Adipocyte (in vitro differentiated cells): ENCODE measurements at places on chromosomes 16 and 17.

GRCh38 chr16:27154705-27155521, 48.4 kb upstream of the KDM8 start:
- peak; percentile 69 for DNase-seq

DNA sequence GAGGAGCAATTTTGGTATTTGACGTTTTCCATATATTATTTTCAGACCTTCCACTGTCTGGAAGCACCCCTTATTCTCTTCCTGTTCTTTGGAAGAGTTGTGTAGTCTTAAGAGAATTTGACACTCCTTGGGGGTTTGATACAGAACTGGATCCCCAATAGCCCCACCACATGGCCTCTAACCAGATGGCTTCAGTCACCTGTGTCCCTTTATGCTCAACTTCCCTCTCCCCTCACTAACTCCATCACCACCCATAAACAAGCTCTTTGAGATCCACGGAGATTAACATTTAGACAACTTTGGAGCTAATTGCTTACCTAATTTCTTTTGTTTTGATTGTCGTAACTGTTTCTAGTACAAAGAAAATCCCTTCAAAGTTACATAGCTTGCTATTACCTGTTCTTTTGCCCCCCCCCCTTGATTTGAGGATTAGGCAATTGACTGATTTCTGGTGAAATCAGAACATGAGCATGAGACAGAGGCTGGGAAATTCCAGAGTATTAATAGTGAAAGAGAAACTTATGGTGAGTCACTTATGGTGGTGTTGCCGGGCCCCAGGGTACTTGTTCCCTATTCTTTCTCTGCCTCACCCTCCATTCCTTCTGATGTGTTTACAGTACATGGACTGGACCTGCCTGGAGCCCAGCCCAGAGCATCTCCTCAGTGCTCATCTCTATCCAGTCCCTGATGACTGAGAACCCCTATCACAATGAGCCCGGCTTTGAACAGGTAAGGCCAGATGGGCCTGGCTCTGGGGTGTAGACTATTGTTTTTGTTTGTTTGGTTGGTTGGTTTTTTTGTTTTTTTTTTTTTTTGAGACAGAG, 7.5 kb downstream of the UBE2Z start:
- DNase-seq = peak; percentile 94

GRCh38 chr17:7293816-7294613, 424 bp downstream of the YBX2 start:
- DNase-seq = no peak

DNA sequence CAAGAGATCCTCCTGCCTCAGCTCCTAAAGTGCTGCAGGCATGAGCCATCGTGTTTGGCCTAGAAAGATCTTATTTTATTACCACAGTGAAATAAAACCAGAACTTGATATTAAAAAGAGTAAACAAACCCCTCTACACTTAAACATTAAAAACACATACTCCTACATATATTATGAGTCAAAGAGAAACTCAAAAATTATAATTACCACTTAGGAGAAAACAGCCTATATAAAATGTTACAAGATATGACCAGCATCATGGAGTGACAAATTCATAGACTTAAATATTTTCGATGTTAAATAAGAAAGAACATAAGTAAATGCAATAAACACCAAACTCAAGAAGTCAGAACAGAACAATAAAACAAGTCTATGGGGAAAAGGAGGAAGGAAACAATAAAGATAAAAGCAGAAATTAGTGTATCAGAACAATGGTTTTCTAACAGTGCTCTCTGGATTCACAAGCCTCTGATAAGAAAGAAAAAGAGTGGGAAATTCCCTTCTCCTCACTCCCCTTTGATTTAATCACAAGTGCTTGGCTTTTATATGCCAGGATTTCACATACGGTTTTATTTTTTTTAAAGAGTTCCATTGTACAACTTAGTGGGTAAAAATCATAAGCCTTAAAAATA, 23.0 kb downstream of the SKAP1 start:
- DNase-seq = no peak

DNA sequence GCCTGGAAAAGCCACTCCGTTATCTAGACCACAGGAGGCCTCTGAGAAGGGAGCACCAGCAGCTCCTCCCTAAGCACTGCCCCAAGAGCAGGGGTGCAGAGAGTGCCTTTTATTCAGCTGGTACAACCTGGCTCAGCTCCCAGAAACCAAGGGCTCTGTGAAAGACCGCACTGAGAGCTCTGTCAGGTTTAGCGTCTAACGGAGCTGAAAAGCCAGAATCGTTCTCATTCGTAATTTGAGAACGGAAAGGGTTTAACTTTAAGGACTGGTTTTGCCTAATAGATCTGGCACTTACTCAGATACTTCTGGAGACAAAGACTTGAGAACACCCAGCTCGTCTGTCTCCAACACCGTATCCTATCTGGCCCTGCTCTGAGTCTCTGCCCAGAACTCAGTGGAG, 13.5 kb downstream of the MPG start:
- no peak for DNase-seq

- DNase-seq = no peak
Measured at GRCh38 chr16:84497418-84498222, 6.8 kb downstream of the MEAK7 start.

DNA sequence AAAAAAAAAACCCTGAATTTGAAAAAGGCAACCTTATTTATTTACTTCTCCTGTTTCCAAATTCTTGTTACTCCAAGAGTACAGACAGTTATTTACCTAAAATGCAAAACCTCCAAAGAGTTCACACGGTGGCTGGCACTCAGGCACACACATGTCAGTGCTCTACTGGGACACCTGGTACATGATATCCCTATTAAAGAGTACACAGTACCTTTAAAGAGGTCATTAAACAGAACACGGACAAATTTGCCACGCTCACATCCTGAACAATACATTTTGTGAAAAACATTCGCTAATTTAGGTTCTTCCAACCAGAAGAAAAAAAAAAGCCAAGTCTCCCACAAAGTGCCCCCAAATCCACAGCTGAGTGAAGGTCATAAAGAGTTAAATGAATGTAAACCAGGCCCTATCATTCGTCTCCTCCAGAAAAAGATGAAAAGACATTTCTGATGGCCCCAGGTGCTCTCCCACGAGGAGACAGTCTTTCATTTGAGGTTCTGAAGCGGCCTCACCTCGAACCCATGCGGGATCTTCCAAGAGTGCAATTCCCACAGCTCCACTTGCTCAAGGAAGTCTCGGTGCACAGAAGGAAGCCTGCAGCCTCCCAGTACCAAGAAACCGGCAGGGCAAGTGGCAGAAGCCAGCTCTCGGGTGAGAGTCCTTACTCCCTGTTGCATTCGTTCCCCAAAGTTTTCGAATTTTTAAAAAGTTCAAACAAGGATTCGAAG, 993 bp downstream of the ERN1 start:
- peak; percentile 69 for DNase-seq

DNA sequence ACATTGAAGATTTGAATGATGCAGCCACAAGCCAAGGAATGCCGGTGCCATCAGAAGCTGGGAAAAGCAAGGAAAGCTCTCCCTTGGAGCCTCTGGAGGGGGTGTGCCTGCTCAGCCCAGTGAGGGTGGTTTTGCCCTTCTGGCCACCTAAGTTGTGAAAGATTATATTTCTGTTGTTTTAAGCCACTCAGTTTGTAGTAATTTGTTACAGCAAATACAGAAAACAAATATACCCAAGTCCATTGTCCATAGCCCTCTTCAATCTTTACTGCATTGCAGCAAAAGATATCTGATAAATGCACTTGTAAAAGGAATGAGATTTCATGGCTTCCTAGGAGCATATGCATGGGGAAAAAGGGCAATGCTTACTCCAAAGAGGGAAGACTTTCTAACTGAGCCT, 447.9 kb downstream of the HAPSTR1 start:
- no peak for DNase-seq

DNA sequence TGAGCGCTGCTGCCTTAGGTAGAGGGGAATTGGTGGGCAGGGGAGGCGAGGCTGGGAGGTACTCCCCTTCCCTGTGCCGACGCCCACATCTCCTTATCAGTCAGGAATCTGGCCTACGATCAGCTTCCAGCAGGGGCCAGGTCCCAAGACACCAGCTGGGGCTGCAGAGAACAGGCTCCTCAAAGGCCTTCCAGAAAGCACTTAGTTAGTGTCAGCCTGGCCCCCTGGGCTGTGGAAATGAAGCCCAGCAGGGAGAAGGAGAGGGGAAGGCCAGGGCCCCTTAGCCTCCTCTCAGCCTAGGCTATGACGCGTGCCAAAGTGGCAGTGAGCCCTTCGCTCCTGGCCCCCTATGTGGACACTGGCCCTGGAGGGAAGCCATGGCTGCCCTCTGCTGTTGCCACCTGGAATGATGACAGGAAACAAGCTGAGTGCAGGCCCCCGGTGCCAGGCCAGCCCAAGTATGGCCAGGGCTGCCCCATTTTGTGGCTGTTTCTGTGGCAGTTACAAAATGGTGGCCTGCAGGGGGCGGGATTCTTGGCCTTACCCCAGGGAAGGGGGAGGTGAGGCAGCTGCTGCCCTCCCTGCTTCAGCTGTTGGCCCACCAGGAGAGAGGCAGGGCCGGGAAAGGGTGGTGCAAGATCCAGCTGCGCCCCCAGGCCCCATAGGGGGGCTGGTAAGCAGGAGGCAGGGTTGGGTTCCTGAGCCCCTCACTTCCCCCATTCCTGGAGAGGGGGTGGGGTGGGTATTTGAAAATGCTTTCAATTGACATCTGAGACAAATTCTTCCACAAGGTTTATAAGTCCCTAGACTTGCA, 11.3 kb downstream of the TBX4 start:
- DNase-seq = no peak

DNA sequence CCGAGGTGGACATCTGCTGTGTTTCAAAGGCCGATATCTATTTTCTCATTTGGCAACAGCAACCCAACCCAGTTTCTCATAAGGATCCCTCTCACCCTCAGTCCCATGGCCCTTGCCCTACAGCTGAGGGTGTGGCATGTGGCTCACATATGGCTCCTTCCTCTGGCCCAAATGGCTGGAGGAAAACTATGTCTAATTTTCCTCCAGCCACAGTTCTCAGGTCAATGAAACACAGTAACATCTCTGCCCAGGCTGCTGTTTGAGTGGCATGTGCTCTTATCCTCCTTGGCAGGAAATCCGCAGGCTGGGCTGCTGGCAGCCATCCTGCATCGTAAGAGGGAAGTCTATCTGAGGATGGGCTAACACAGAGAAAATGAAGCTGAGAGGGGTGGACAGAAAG, 24.1 kb downstream of the SERPINF1 start:
- DNase-seq = no peak

DNA sequence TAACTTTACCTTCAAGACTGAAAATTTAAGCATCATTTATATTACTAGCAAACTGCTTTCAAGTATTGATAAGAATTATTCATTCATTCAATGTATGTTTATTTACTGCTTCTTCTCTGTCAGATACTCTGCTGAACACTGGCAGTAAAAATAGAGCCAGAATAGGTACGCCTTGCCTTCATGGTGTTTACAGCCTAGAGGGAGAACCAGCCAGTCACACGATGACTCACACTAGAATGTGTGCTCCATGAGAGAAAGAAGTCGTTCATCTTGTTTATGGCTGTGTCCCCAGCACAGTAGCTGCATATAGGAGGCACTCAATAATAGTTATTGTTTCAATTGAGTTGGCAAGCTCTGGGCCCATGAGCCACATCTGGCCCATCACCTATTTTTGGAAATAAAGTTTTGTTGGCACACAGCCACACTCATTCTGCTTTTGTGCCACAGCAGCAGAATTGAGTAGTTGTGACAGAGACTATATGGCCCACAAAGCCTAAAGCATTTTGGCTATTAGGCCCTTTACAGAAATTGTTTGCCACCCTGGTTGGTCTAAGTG, 84.2 kb downstream of the TMC6 start:
- no peak for DNase-seq

- peak; percentile 1 for DNase-seq
Measured at GRCh38 chr16:20675488-20676267, 21.8 kb downstream of the ACSM1 start.

- DNase-seq = no peak
Measured at GRCh38 chr17:12738624-12739023, 50.7 kb upstream of the ARHGAP44 start.
